ENCODE measurements at places on chromosomes 5 and 9. TPM values are rescaled to one million over a fixed set of nuclear protein-coding genes. Genes with fewer than 3 reads are reported as not detected.

DNA sequence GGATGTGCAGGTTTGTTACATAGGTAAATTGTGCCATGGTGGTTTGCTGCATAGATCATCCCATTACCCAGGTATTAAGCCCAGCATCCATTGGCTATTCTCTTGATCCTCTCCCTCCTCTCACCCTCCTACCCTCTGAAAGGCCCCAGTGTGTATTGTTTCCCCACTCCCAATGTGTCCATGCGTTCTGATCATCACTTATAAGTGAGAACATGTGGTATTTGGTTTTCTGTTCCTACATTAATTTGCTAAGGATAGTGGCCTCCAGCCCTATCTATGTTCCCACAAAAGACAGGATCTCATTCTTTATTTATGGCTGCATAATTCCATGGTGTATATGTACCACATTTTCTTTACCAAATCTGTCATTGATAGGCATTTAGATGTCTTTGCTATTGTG is 243.3 kb upstream of the PDE4D start:
- no peak for DNase-seq

GRCh38 chr9:114549697-114550330 is 37.8 kb upstream of the ATP6V1G1 start:
- DNase-seq = no peak

DNA sequence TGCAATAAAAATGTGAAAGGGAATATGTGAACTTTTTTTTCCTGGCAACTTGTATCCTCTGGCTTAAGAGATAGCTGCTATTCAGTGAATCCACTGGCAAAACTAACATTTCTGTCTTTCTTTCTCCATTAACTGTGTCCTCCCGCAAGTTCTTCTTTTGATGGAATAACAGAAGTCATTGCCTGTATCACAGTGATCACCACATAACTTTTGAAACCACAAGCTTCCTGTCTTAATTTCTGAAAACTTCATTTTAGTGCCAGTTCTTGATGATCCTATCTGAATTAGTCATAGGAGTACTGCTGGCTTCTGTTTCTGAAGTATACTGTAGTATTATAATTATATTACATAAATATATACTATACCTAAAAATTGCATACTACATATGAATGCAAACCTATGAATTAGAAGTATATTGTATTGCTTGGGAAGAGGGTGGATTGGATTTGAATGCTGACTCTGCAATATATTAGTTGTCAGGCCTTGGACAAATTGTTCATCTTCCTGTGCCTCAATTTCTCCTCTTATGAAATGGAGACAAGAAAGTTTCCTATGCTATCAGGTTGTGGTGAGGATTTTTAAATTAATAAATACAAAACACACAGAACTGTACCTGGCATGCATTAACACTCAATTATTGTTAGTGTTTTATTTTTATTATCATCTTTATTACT is 441.6 kb downstream of the CETN3 start:
- no peak for DNase-seq

Gene TXNDC8
- not detected for total RNA-seq

Gene FGF18
- 3.6 TPM for total RNA-seq
